GM06990 (cell line): ENCODE measurements at places on chromosomes 5 and 9.

- no peak for DNase-seq
Observed at GRCh38 chr5:80141147-80141671, 106.1 kb downstream of the THBS4 start.

DNA sequence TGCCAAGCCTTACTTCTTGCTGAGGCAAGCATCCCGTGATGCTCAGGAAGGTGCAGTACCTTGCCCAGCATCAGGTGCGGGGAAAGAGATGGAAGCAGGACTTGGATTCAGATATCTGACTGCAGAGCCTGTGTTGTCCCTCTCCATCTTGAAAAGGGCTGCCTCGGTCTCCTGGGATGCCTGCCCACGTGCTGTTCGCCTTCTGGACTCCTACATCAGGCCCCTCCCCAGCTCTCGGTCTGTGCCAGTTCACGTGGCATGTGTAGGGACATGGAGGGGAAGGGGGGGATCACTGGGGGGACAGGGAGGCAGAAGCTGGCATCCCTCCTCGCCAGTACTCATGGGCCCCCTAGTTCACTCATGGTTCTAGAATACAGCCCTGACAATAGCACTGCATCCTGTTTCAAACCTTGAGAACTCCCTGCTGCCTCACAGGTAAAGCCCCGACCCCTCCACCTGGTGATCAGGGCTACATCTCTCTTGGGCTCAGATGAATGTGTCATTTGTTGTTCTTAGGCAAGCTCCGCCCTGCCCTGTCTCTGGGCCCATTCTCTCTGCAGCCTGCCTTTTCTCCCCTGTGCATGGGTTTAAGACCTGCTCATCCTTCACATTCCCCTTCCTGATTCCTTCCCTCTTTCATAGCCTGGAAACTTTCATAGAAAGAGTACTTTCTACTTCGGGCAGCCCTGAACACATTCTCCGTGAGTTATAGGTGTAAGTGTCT lies 38.9 kb upstream of the SLC25A51 start:
- DNase-seq: no peak

GRCh38 chr5:68015381-68016302 lies 199.9 kb upstream of the PIK3R1 start:
- DNase-seq: no peak

DNA sequence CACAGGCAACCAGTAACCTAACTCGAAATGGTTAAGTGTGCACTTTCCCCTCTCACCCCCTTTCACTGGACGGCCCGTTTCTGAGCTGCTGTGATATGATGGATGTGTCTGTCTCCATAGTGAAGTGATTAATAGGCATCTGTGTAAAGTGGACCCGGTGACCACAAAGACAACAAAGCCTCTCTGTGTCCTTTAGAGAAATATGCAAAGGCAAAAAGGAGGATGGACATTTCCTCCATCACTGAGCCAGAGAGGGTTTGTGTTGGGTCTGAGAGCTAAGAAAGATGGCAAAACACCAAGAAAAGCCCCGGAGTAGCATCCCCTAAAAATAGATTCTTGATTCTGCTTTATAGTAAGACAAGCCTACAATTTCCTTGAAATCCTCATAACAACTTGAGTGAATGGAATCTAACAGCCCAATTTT lies 120.6 kb downstream of the SEMA6A start:
- no peak for DNase-seq

DNA sequence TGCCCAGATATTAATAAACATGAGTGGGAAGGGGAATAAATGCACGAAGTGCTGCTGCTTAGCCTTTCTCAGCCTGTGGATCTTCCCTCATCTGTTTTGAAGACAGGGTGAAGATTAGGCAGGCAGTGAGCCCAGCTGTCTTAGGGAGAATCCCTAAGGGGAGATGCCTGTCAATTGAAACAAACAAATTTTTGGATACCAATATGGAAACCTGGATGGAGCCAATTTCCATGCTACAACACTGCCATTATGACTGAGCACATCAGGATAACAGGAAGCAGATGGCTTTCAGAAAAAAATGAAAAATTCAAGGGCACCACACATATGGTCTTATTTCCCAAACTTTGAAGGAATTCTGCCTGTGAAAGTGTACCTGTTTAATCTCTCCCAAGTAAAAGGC lies 80.3 kb downstream of the HMHB1 start:
- DNase-seq: no peak

DNA sequence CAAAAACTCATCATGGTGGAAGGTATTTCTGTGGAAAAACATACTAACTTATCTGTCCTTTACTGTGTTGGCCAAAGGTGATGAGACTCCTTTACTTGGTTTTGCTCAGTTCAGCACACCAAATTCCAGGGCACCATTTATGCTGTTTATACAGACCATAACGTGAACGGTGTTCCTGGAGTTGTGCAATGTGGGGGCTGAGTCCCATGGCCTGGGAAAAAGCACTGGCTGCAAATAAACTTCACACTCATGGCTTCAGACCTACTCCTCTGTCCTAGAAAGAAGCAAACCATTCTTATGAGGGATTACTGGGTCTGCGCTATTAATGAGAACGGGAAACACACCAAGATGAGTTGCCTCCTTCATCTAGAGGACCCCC lies 10.4 kb downstream of the FREM1 start:
- DNase-seq: no peak

GRCh38 chr9:96251451-96251850 lies 50.5 kb downstream of the HSD17B3 start:
- DNase-seq: no peak

DNA sequence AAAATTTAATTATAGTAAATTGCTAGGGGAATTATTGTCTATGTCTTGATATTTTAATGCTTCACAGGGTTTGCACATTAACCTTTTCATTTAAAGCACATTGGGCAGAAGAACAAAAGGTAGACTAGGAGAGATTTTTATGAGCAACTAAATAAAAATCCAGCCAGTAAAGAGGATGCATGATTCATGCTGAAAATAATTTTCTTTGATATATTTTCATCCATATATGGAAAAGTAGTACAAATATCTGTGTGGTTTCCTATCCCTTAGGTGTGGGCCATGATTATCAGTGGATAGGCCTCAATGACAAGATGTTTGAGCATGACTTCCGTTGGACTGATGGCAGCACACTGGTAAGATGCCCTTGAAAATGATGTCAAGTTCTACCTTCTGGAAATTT lies 83.1 kb downstream of the VCAN start:
- no peak for DNase-seq

DNA sequence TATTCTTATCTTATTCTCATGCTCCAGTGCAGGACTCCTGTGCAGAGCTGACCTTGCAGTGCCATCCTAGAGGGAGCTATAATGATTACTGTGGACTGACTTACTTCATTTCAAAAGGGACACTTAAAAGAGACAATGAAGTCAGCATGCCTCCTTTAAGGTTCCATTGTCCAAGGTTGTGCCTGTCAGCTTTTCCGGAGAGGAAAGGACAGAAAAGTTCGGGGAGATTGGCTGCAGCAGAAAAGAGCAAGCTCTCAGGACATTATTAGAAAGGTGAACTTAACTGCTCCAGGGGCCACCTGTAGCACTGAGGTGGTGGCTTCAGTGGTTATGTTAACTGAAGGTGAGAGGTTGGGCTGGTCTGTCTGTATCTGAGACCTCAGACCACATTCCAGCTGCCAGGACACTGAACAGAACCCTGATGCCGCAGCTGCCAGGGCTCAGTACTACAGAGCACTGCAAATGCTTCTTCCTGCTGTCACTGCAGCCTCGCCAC lies 112.9 kb downstream of the ST8SIA4 start:
- DNase-seq: no peak

DNA sequence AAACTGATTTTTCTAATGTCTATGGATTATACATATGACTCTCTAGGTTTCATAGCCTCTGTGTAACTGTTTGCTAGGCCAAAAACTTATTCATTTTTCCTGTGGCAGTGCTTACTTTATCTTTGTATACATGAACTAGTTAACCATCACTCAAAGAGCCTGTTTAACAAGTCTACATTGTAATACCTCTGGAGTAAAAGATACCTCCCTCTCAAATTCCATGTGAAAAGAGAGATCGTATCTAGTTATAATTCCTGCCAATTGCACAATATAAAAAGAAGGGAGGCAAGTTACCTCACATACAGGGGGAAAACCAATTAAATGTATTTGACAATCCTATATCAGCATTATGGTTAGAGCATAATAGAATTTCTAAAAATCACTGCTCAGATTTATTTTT lies 271.9 kb upstream of the ST8SIA4 start:
- no peak for DNase-seq

GRCh38 chr5:103385722-103386121 lies 127.2 kb downstream of the MACIR start:
- no peak for DNase-seq

DNA sequence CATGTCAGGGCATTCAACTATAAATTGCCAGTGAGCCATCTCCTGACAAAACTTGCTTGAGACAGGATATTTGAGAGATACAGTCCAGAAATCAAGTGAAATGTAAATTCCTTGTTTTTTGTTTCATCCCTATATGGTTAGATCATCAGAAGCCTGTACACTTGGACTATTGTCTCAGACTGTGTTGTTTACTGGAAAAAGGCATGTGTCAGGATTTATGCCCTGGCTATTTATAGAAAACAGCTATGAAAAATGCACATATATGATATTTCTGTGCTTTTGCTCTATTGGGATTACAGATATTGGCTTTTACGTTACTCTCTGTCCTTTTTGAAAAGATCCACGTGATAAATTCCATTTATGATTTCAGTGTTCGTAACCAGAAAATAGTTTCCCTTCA lies 44.2 kb downstream of the IL31RA start:
- DNase-seq: no peak

- no peak for DNase-seq
Observed at GRCh38 chr5:135566422-135567400, 12.1 kb downstream of the CXCL14 start.

DNA sequence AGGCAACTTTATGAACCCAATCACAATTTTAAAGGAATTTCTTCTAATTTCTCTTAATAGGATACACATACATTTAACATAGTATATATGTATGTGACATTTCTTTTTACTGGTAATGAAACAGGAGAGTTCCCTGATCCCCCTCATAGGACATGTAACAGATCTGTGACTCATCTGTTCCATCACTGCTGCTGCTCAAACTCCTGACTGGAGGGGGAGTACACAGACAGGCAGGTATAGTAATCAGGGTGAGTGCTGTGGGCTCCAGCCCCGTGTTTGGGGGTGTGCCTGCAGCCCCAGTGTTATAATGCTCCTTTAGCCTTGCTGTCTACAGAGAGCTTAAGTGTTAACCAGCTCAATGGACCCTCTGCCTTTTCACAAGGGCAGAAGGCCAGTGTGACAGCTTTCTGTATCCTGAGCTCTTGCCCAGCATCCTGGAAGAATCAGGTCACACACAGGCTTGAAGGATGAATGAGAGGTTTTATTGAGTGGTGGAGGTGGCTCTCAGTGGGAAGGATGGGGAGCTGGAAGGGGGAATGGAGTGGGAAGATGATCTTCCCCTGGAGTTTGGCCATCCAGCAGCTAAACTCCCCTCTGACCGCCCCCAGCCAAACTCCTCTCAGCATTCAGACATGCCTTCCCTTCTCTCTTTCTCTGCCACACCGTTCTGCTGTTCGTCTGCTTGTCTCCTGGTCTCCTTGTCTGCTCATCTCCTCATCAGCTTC lies 161.3 kb downstream of the ZNF608 start:
- DNase-seq: no peak

GRCh38 chr5:134526483-134527155 lies 1.1 kb downstream of the JADE2 start:
- DNase-seq: peak; percentile 85

DNA sequence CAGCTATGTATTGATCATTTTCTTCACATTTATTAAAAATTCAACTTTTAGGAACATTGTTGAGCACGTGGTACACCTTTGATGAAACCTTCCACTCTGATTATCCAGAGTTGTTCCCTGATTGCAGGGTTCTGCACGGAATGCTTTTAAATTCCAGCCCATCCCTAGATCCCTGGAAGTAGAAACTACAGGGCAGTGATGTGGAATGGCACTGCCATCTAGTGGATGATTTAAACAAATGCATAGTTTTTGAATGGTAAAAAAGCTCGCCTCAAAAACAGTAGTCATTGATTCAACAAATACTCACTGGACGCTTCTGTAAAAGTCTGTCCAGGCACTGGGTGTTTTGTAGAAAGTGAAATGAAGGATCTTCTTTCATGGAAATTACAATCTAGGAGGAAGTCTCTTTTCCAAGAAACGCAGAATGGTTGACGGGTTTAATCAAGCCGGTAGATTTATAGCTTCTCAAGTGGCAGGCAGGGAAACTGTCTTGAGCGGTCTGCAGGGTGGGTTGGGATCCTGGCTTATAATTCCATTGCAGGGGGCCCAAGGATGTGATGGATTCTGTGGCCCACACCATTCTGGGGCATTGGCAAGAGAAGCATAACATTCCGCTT lies 118.4 kb downstream of the ARHGAP26 start:
- DNase-seq: no peak

DNA sequence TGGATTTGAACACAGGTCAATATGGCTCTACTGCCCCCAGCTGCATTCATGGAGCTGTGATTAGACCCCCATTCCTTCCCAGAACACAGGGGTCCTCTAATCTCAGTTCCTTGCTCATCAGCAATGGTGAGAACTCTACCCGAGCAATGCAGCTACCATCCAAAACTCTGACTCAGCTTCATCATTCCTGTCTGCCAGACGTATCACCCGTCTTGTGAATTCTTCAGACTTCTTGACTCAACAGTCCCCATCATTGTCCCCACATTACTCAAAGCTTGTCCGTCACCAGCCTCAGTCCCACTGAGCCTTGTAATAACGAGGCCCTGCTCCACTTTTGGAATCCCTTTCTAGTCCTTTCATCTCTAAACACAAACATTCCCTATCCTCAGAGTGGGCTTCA lies 36.3 kb upstream of the STX17 start:
- no peak for DNase-seq

DNA sequence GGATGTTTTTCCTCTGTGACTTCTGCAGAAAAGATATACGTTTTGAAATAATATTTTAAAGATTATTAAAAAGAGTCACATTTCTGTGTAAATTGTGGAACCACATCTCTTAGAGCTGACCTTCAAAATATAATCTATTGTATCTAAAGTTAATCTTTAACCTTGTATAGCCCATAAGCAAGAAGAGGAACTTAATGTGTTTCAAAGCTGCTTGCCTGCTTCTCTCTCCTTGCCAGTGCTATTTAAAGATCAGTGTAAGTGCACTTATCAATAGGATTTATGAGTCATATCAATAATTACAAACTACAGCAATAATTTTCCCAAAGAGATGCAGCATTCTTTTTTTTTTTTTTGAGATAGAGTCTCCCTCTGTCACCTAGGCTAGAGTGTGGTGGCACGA lies 29.4 kb upstream of the GDA start:
- DNase-seq: no peak
